ENCODE measurements at places on chromosomes 1 and 21. TPM values are rescaled to one million over a fixed set of nuclear protein-coding genes. Genes with fewer than 3 reads are reported as not detected.

DNA sequence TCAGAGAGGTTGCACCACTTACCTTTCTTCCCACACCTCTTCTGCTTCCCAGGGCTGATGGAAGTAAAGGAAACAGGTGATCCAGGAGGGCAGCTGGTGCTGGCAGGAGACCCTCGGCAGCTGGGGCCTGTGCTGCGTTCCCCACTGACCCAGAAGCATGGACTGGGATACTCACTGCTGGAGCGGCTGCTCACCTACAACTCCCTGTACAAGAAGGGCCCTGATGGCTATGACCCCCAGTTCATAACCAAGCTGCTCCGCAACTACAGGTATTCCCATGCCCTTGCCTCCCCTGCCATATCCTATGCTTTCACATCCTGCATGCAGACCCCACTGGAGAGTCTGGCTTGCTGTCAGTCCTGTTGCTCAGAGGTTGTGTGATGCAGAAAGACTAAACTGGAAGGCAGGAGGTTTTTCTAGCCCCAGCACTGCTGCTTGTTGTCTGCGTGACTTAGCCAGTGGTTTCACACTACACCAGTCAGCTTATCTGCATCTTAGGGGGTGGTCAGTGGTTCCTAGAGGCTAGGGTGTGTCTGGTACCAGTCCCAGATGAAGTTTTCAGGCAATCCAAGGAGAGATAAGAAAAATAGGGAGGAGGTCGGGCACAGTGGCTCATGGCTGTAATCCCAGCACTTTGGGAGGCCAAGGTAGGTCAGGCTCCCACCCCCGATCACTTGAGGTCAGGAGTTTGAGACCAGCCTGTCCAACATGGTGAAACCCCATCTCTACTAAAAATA, 10.2 kb downstream of the RHOC start:
- peaks cover 2% of the 10 kb centered on the region for H3K27me3 ChIP-seq
- peak overlapping the region; percentile 82 for H3K27ac ChIP-seq
- no peak for DNase-seq
- H3K36me3 ChIP-seq = peaks cover 12% of the 10 kb centered on the region
- no peak overlapping the region for H3K4me3 ChIP-seq

- H3K4me3 ChIP-seq = no peak overlapping the region
- no peak overlapping the region for H3K27ac ChIP-seq
- DNase-seq = no peak
- no peaks in the 10 kb centered on the region for H3K4me1 ChIP-seq
These were observed 225.7 kb upstream of the KCNK2 start for GRCh38 chr1:214856843-214857242.

The OTUD3 gene
- polyA plus RNA-seq = 0.09 TPM

The GJB3 gene
- not detected for polyA plus RNA-seq

- no peaks in the 10 kb centered on the region for H3K27me3 ChIP-seq
- no peak overlapping the region for H3K4me3 ChIP-seq
- no peak overlapping the region for H3K27ac ChIP-seq
- H3K36me3 ChIP-seq = no peaks in the 10 kb centered on the region
These were observed 40.0 kb upstream of the DSCAM start for GRCh38 chr21:40886931-40887330.

GRCh38 chr1:25109531-25109951, 122.8 kb downstream of the SYF2 start:
- H3K36me3 ChIP-seq = peaks cover 6% of the 10 kb centered on the region
- peak; percentile 75 for DNase-seq
- H3K27me3 ChIP-seq = peaks cover 18% of the 10 kb centered on the region

- no peaks in the 10 kb centered on the region for H3K4me1 ChIP-seq
- H3K27me3 ChIP-seq = no peaks in the 10 kb centered on the region
- H3K4me3 ChIP-seq = no peak overlapping the region
- H3K36me3 ChIP-seq = peaks cover 10% of the 10 kb centered on the region
These were observed 284.4 kb downstream of the VAV3 start for GRCh38 chr1:107680579-107680985.

DNA sequence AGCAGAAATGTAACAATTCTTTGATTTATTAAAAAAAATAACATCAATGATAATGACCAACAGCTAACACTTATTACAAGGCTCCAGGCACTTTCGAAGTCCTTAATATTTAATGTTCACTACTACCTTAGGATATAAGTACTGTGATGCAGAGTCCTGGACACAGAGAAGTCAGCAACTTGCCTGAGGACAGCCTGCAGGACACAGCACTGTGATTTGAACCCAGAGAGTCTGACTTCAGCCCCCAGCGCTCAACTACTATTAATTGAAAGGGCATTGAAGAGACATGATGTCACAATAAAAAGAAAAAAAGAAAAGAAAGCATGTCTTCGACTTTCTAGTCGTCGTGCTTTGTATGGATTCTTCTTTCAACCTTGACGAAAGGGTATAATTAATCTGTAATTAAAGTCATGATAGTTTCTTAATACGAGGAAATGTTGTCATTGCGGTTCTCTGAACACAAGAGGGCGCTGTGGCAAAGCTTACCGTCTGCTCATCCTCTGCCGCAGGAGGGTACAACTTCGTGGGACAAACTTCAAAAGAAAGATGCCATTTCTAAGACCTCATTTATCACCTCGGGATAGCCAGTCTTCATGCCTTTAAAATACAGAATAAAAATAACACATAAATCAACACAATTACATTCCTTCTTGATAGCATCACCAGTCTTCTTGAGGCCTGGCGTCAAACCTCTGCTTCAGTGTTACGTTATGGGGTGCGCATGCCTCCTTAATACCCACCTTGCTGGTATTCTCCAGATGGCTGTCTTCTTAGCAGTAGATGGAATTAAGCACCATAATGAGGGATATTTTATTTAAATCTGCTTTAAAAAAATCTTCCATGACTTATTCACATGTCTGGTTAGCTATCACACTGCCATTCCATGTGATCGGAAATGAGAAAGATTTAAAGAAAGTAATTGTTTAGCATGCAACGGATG, 240.1 kb downstream of the DISC1 start:
- H3K27me3 ChIP-seq = no peaks in the 10 kb centered on the region
- peaks cover 42% of the 10 kb centered on the region for H3K4me1 ChIP-seq
- H3K27ac ChIP-seq = no peak overlapping the region

- DNase-seq = no peak
- H3K4me3 ChIP-seq = no peak overlapping the region
- peaks cover 2% of the 10 kb centered on the region for H3K4me1 ChIP-seq
These were observed 5.9 kb upstream of the TNFSF4 start for GRCh38 chr1:173212952-173213491.

The MPL gene
- polyA plus RNA-seq = 0.57 TPM

The FNBP1L gene
- 0.18 TPM for polyA plus RNA-seq

DNA sequence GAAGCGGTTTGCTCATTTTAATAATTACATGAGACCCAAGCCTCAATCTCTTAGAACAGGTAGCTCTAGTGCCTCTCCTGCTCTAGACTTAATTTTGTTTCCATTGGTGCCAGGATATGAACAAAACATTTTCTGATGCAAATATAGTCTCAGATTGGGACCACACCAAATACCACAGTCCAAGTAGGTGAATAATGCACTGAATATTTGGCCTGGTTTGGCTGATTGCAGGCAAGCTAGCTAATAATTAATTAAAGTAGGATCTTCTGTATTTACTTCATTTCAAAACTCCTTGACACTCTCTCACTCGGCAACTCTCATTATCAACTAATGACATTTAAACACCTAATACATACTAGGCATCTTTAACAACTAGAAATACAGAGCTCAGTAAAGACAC, 219.6 kb downstream of the LTN1 start:
- H3K4me3 ChIP-seq = no peak overlapping the region
- peaks cover 33% of the 10 kb centered on the region for H3K36me3 ChIP-seq
- peaks cover 46% of the 10 kb centered on the region for H3K4me1 ChIP-seq
- no peak for DNase-seq
- no peak overlapping the region for H3K27ac ChIP-seq

GRCh38 chr1:110618668-110619067, 12.5 kb upstream of the KCNA2 start:
- H3K4me1 ChIP-seq = peaks cover 30% of the 10 kb centered on the region
- no peak overlapping the region for H3K4me3 ChIP-seq
- no peak for DNase-seq
- H3K27ac ChIP-seq = no peak overlapping the region
- H3K27me3 ChIP-seq = peaks cover 31% of the 10 kb centered on the region

DNA sequence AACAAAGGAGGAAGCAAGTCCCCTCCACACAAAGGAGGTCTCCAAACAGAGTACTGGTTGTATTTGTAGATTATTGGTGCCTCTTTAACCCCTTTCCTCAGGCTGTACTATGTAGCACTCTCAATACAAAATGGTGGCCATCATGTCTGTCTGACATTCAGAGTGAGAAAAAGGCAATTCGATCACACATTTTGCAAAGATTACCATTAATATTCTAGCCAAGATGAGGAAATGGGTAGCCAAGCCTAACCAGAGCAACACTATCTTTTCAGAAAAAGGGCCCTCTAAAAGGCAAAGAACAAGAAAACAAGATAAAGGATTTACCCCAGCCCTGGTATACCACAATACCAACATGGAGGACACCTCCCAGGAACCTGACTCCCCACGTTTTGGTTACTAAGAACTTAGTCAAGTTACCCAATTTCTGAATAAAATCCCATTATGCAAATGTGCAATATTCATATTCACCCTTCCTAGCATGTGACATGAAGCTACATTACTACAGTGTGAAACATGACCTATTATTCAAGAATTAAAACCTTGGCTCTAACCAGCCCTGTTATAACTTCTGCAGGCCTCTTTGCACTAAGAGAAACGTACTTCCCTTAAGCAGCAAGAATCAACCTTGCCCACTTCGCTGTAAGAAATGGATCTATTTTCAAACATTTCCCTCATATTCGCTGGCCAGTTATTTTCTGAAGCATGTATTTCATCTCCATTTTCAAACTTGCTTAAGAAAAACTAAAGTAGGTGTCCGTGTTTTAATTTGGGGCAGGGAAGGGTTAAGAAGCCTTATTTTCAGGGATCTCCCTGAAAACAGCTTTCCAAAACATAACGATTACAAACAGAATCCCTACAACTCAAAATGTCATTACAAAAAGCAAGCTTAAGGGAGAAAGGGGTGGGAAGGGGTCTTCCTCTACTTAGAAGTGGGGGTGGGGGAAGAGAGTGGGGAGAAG, 2.1 kb downstream of the KDM5B start:
- peak overlapping the region; percentile 90 for H3K4me3 ChIP-seq
- H3K4me1 ChIP-seq = peaks cover 48% of the 10 kb centered on the region
- H3K27ac ChIP-seq = peak overlapping the region; percentile 91
- H3K36me3 ChIP-seq = no peaks in the 10 kb centered on the region
- DNase-seq = no peak

- no peaks in the 10 kb centered on the region for H3K4me1 ChIP-seq
- H3K27ac ChIP-seq = no peak overlapping the region
- DNase-seq = no peak
These were observed 228.3 kb downstream of the SLC35F3 start for GRCh38 chr1:234132795-234133194.

DNA sequence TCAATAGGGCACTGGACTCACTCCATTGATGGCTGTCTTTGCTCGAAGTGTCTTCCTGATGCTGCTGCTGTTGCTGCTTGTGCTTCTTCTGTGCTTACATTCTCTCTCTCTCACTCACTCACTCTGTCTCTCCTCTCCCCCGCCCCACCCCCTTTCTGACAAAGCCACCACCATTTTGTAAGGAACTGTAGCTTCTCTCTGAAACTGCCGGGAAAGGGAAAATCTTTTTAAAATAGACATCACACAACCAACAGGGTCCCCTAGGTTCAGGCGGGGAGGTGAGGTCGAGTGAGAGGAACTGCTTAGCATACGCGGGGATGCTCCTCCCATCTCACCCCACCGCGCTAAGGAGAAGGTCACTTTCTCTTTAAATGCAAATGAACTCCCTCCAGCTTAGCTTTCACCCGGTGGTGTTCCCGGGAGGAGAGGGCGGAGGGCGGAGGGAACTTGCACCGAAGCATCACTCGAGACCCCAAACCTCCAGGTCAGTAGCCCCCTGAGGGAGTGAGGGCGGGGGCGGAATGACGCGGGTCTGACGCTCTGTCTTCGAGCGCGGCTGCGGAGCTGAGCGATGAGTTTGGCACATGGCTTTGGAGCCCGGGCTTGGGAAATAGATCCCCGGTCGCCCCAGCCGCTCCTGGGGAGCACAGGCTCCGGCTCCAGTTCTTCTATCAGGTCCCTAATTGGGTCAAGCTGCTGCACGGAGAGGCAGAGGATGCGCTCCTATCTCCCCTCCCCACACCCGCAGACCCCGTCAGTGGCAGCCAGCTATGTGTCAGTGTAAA, at the start of gene CCDC28B:
TSS of gene CCDC28B (plus strand) at position 370 of the 785 bp plus-strand sequence. CDS start 1,341 bp downstream, outside the sequence.
- peak within 1 kb of the TSS; percentile 98 for H3K27ac ChIP-seq
- no peaks in the 10 kb centered on the region for H3K36me3 ChIP-seq
- peak within 1 kb of the TSS; percentile 98 for H3K4me3 ChIP-seq
- peaks cover 4% of the 10 kb centered on the region for H3K27me3 ChIP-seq
- peaks cover 68% of the 10 kb centered on the region for H3K4me1 ChIP-seq

DNA sequence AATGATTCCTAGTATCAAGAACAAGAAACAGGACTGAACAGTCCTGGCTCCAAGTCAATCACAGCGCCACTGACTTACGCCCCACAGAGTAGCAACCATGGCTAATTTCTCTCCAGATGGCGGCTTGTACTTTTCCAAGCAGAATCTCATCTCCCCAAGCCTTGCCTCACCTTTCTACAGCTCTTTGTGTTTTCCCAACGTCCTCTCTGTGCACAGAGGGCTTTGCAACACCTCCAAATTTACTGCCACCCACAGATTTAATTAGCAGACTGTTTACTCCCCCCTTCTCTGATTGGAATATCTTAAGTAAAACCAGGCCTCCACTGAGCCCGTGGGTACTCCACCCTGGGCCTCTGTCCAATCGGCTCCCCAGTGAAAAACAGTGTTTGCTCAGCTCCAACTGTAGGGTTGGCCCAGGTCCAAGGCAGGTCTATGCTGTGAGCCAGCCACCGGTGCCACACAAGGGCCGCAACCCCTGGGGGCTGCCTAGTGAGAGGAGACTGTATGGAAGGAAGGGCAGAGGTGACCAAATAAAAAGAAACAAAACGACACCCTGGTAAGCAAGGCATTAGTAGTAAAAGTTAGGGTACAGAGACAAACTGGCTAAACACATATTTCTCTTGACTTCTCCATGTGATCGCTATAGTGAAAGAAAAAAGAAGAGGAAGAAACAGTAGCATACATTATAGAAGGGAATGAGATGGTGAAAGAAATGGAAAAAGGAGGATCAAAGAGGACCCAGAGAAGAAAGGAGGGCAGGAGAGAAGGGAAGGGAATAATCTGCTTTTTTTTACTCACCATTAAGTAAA, 128.4 kb upstream of the SOD1 start:
- no peaks in the 10 kb centered on the region for H3K27me3 ChIP-seq
- no peak for DNase-seq
- no peaks in the 10 kb centered on the region for H3K36me3 ChIP-seq
- H3K27ac ChIP-seq = no peak overlapping the region
- no peak overlapping the region for H3K4me3 ChIP-seq
- H3K4me1 ChIP-seq = no peaks in the 10 kb centered on the region
